Stomach (tissue), 19 donors: ENCODE measurements at places on chromosomes 1 and 21. TPM values are rescaled to one million over a fixed set of nuclear protein-coding genes. Genes with fewer than 3 reads are reported as not detected.

Gene C1orf185
- total RNA-seq = not detected

Gene URB2
- total RNA-seq = not detected

DNA sequence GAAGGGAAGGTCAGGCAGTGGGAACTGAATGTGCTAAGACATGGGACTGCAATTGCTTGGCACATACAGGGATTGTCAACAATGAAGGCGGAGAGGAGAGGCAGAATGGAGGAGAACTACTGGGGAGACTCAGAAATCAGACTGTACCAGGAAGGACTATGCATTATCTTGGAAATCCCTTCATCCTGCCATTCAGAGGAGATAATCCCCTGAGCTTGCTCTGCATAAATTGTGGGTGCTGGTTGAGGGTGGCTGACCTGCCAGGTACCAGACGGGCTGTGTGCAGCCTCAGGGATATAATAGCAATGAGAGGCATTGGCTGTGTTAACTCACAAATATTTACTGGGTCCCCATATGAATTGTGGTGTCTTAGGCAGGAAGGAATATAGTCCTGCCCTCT lies 5.0 kb upstream of the TRABD2B start:
- no peak overlapping the region for H3K4me3 ChIP-seq
- H3K27ac ChIP-seq = no peak overlapping the region
- H3K4me1 ChIP-seq = no peaks in the 10 kb centered on the region
- H3K36me3 ChIP-seq = no peaks in the 10 kb centered on the region

DNA sequence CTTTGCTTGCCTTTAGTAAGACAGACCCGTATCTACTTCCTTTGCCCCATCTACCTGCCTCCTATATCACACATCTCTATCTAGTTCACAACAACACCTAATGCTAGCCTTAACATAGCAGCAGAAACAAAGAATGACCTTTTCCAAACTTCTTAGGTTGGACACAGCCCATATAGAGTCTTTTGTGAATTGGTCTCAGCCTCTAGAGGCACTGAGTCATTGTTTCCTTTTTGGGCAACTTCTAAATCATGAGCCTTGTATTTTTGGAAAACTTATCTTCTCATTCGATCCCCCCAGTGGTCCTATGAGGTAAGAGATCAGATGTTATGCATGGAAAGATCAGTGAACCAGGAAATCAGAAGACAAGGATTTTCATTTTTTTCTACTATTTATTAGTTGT lies 679.4 kb upstream of the USP24 start:
- no peak overlapping the region for H3K27ac ChIP-seq
- H3K36me3 ChIP-seq = no peaks in the 10 kb centered on the region

DNA sequence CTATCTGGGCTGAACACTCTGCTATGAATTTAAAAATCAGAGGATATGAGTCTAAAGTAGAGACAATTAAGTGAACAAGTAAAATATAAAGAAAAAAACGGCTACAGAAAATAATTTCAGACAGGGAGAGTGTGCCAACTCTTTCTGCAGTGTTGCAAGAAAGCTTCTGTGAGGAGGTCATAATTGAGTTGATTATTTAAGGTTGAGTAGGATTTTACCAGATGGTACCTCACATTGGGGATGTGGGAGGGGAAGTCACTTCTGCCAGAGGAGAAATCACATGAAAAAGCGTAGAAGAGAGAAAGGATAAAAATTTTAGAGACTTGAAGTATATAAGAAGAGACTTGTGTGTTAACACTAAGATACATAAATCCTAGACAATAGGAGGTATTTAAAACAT lies 238.0 kb upstream of the NCAM2 start:
- H3K27ac ChIP-seq = no peak overlapping the region
- no peaks in the 10 kb centered on the region for H3K36me3 ChIP-seq
- no peaks in the 10 kb centered on the region for H3K4me1 ChIP-seq
- no peak overlapping the region for H3K4me3 ChIP-seq
- DNase-seq = no peak

GRCh38 chr1:226990133-226990716 lies 50.1 kb downstream of the COQ8A start:
- peaks cover 20% of the 10 kb centered on the region for H3K36me3 ChIP-seq
- H3K27me3 ChIP-seq = no peaks in the 10 kb centered on the region
- peaks cover 44% of the 10 kb centered on the region for H3K4me1 ChIP-seq
- peak overlapping the region; percentile 77 for H3K27ac ChIP-seq
- DNase-seq = no peak
- H3K4me3 ChIP-seq = no peak overlapping the region
